Kidney epithelial cell (primary cell): ENCODE measurements at places on chromosomes 2 and 18.

GRCh38 chr2:24489465-24490180 lies 1.4 kb upstream of the NCOA1 start:
- DNase-seq: no peak

- DNase-seq: no peak
Observed at GRCh38 chr18:41660654-41661053, 294.4 kb upstream of the PIK3C3 start.

DNA sequence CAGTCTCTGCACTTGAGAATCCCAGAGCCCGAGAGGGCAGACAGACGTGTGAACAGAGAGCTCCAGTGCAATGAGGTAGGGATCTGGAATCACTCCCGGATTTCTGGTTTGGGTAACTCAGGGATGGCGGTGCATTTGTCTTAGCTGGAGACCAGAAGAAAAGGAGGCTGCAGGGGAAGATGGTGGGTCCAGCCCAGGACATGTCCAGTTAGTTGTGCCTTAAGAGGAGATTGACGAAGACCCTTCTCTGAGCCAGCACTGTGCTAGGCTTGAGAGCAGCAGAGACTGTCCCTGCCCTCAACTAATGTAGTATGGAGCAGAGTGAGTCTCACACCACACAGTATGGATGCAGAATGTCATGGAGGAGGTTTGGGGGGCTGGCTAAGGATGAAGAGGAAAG lies 150.6 kb upstream of the COPS8 start:
- no peak for DNase-seq

GRCh38 chr2:105741174-105741573 lies 3.5 kb upstream of the NCK2 start:
- no peak for DNase-seq

- no peak for DNase-seq
Observed at GRCh38 chr2:180655842-180656454, 324.5 kb upstream of the UBE2E3 start.

- peak; percentile 67 for DNase-seq
Observed at GRCh38 chr2:120539937-120540718, 194.2 kb downstream of the INHBB start.

- no peak for DNase-seq
Observed at GRCh38 chr2:21096458-21096857, 27.3 kb upstream of the TDRD15 start.

- peak; percentile 61 for DNase-seq
Observed at GRCh38 chr2:42102024-42102590, 54.3 kb downstream of the PKDCC start.

- no peak for DNase-seq
Observed at GRCh38 chr2:156727867-156728266, 291.7 kb downstream of the GPD2 start.
